PC-3 (cell line): ENCODE measurements at places on chromosomes 7 and 10. TPM values are rescaled to one million over a fixed set of nuclear protein-coding genes. Genes with fewer than 3 reads are reported as not detected.

DNA sequence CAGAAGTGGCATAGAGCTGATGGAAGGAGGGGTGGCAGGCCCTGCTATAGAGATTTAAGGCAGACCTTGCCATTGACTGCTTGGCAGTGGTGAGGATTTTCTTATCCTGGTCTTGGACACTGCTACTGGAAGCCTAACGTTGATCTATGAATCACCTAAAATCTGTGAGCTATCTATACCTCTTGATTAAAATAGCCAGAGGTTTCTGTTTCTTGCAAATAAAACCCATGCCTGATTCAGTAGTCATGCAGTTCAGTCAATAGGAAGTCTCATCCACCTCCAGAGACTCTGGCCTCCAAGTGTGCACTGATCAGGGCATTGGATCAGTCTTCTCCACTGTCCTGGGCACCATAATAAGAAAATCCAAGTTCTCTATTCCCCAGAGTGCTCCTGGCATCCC lies 286.5 kb downstream of the PTEN start:
- H3K27ac ChIP-seq: no peak overlapping the region
- H3K36me3 ChIP-seq: no peaks in the 10 kb centered on the region
- H3K4me3 ChIP-seq: no peak overlapping the region
- no peak for DNase-seq

DNA sequence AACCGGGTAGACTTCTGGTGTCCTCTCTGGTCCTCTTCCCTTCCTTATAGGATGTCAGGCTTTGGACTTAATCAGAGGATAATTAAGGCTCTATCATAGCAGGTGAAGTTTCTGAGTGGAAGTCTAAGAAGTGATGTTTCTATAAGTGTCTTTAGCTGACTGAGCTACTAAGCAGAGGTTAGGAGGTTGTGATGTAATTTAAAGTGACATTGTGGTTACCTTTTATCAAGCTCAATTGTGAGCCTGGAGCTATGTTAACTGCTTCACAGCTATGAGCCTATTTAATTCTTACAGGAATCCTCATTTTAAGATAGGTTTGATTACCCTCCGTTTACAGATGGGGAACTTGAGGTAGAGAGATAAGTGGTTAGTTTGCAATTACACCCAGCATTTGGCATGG lies 365.1 kb downstream of the AUTS2 start:
- no peaks in the 10 kb centered on the region for H3K36me3 ChIP-seq
- no peak overlapping the region for H3K4me3 ChIP-seq
- no peak for DNase-seq
- H3K4me1 ChIP-seq: no peaks in the 10 kb centered on the region

GRCh38 chr7:127819975-127820731 lies 168.2 kb downstream of the SND1 start:
- no peak overlapping the region for H3K27ac ChIP-seq
- H3K27me3 ChIP-seq: no peaks in the 10 kb centered on the region
- H3K36me3 ChIP-seq: no peaks in the 10 kb centered on the region
- no peak overlapping the region for H3K4me3 ChIP-seq
- no peak for DNase-seq

DNA sequence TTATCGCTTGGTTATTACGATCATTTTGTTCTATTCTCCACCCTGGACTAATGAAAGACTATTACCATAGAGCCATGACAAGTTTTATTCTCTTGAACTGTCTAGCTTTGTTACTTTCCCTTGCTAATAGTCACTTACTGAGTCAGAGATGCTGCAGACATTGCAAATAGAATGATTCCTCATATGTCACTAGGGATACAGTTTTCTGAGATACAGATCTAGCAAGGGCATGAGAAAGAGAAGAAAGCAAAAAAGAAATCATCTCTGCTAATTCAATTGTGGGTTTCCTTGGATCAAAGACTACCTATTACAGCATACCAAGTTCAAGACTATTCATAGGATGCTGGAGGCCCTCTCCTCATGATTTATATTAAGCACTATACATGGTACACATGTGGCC lies 204.3 kb downstream of the MBL2 start:
- DNase-seq: peak; percentile 83
- H3K36me3 ChIP-seq: no peaks in the 10 kb centered on the region
- peaks cover 46% of the 10 kb centered on the region for H3K4me1 ChIP-seq
- no peak overlapping the region for H3K4me3 ChIP-seq

Gene SPDYE5
- 0.18 TPM in 1 of 2 replicates, not detected in the other for total RNA-seq

Gene SFTPA1
- not detected in 2 replicates for total RNA-seq

DNA sequence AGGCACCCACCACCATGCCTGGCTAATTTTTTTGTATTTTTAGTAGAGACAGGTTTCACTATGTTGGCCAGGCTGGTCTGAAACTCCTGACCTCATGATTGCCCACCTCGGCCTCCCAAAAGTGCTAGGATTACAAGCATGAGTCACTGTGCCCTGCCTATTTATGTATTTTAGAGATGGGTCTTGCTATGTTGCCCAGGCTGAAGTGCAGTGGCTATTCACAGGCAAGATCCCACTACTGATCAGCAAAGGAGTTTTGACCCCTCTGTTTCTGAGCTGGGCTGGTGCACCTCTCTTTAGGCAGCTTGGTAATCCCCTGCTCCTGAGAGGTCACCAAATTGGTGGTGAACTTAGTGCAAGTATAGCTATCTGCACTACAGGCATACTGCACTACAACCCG lies 6.2 kb downstream of the ABHD11 start:
- H3K36me3 ChIP-seq: peaks cover 6% of the 10 kb centered on the region; the same call in 1 of the 2 replicates
- no peak for DNase-seq
- no peak overlapping the region for H3K27ac ChIP-seq
- peaks cover 9% of the 10 kb centered on the region for H3K4me1 ChIP-seq
- H3K4me3 ChIP-seq: no peak overlapping the region

DNA sequence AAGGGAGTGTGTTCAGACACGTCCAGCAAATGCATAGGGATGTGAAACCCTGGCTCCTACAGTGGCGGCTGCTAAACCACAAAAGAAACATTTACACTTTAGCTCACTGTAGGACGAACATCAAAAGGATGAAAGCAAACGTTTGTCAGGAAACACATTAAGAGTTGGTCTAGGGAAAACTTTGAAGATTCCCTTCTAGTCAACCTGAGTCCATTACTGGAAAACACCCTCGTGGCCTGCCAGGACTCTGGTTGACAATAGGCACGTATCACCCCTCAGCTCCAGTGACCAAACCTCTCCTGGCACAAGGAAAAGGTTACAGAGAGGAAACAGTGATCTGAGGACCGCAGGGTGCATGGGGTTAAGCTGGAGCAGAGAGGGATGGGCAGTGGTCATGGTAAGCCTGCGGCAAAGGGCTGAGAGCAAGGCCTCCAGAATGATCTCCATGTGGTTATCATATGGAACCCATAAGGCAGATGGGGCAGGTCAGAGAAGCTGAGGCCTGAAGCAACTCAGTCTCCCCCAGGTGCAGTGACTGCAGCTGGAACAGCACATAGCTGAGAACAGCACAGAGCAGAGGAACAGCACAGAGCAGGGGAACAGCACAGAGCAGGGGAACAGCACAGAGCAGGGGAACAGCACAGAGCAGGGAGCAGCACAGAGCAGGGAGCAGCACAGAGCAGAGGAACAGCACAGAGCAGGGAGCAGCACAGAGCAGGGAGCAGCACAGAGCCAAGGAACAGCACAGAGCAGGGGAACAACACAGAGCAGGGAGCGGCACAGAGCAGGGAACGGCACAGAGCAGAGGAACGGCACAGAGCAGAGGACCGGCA lies 49.9 kb downstream of the CHST15 start:
- no peaks in the 10 kb centered on the region; the same call in 1 of the 2 replicates for H3K36me3 ChIP-seq

DNA sequence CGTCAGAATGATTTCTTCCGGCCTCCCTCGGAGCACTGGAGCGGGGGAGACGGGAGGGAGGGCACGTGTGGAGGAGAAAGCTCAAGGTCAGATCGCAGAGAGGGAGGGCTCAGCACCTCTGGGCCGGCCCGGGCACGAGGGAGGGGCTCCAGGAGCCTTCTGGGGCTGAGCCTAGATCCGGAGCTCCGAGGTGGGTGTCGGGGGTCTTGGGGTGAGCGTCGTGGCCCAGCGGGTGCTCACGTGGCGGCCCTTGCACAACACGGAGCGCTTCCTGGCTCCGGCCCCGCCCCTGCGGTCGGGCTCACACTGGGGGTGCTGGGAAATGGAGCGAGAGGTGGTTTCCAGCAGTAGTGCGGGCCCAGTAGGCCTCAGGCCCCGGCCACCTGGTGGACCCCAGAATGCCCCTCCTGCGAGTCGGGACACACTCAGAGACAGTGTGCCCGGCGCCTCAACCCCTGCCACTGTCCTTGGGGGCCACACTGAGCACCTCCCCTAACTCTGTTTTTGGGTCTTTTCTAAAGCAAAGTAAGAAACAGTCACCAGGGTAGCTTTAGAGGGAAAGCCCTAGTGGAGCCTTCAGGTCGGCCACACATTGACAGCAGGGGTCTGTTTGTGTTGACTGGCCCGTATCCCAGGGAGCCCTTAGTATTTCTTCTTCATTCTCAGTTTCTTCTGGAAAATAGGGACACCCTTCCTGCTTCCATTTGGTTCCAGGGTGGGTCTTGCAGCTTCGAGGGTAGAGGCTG lies 798 bp downstream of the PPIF start:
- H3K4me1 ChIP-seq: peaks cover 37% of the 10 kb centered on the region
- peak overlapping the region; percentile 69 for H3K4me3 ChIP-seq
- DNase-seq: peak; percentile 90
- peaks cover 48% of the 10 kb centered on the region for H3K36me3 ChIP-seq
- no peaks in the 10 kb centered on the region for H3K27me3 ChIP-seq
